Activated CD4-positive, alpha-beta T cell treated with anti-CD3 and anti-CD28 coated beads, Interleukin-2, amount 50 U/mL, for 16 hours (primary cell): ENCODE measurements at places on chromosomes 7 and 10.

DNA sequence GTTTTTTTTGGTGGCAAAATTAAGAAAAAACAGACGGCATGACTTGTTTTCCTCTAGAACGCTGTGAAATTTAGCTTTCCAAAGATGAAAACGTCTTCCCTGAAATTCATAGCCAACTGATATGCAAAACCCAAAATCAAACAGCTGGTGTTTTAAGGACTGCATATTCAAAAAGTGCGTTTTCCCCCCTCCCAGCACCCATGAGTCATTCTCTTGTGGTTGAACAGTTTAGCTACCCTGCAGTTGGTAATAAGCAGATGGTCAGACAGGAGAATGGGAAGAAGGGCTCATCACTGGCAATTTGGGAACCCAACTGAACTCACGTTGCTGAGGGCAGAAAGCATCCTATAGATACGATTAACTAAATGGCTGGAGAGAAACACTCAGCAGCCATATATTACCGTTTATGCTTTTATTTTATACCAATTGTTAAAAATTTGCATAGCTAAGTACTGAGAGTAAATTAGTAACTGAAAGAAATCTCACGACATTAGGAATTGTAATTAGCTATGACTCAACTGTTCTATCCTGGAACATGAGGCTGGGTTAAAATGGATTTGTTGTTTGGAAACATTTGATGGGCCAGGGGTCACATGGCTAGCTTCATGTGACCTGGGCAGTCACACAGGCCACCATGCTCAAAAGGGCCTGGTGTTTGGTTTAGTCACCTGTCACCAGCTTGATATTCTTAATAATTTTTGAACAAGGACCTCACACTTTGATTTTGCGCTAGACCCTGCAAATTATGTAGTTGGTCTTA lies 343.1 kb downstream of the PHTF2 start:
- DNase-seq: no peak

GRCh38 chr10:43000021-43000411 lies 76.9 kb upstream of the RET start:
- DNase-seq: no peak

- DNase-seq: peak; percentile 52
Measured at GRCh38 chr10:69101451-69102095, 13.7 kb downstream of the SRGN start.

GRCh38 chr10:110841767-110842267 lies 29.9 kb upstream of the PDCD4 start:
- DNase-seq: no peak

DNA sequence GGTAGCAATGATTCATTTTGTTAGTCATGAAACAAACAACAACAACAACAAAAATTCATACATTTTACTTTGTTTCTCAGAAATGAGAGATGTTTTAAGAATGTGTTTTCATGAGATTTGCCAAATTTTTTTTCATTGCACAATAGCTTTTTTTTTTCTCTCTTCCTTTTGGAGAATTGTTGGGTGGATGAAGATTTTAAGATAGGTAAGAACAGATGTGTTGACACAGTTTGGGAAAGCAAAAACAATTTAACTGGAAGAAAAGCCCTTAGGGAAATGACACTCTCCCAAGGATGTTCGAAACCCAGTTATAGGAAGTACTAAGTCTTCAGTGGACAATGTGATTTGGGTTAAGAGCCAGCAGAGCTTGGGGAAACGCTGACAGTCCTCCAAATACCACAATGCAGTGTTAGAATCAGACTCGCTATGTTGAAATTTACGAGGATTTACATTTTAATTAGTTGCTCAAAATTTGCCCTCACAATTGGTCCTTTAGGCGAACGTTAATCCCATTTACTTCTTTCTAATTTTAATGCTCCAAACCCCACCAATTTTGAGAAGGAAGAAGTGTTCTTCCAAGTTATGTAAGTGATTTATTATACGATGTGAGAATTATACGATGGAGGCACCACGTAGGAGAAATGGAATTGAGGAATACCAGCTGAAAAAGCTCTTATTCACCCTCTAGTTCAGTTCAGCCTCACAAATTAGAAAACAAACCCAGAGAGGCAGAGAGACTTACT lies 61.2 kb downstream of the HHEX start:
- no peak for DNase-seq

DNA sequence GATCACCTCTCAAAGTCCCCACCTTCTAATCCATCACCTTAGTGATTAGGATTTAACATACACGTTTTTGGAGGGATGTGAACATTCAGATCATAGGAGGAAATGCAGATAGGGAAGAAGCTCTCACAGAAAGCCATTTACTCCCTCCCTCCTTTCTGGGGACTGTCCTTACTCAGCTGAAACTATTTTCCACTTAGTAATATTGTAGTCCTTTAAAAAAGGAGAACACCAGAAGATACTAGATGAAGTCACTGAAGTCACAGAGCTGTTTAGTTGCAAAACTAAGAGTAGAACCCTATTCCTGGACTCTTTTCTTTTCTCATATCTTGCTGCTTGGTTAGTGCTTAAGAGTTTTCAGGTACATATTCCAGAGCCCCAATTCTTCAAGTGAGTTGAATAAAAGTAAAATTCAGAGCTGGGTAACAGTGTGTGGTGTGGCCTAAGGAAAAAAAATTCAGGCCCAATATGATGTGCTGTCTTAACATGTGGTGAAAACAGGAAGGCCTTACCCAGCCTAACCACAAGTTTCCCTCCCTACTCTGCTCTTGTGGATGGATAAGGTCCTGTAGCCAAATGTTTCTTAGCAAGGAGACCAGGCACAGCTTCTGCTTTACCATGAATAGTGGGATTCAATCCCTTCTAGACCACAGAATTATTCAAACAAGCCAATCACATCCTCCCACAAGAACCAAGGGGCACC lies 135.7 kb downstream of the INHBA start:
- DNase-seq: no peak

- DNase-seq: no peak
Measured at GRCh38 chr7:151805191-151805590, 71.7 kb downstream of the PRKAG2 start.

- DNase-seq: no peak
Measured at GRCh38 chr7:39428221-39428620, 138.0 kb upstream of the YAE1 start.

DNA sequence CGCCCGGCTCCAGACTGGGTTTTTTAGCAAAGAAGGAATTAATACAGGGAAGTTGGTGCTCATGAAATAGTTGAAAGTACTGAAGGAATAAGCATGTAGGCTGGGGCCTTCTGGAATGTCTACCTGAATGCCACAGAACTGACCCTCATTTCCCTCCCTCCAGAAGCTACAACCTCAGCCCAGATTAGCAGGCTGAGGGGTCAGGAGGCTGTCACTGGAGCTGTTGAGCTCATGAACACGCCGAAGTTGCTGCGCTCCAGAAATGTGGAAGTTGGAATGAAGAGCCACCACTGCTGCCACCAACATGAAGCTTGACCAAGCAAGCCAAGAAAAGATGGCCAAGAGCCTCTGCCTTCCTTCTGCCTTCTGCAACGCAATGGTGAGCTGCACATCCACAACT lies 52.2 kb upstream of the KMT2E start:
- no peak for DNase-seq

DNA sequence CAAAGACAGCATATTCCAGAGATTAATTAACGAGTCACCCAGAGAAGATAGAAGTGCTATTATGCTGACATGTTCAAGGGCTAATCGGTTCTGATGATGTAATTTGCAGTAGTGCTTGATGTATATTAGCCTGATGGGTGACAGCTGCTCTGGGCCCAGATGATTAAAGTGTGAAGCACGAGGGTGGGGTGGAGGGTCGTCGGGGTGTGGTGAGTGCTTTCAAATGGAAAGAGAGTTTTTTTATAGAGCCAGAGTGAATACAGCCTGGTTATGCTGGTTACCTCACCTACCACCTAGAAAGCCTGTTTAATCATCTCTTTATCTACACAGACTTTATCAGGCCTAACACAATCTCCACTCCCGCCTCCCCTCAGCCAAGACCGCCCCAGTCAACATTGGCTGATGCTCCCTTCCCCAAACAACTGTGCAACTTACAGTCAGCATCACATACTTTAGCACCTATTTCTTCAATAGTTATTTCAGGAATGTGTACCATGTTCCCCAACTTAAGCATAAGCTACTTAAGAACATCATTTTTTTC lies 11.5 kb upstream of the STN1 start:
- no peak for DNase-seq

DNA sequence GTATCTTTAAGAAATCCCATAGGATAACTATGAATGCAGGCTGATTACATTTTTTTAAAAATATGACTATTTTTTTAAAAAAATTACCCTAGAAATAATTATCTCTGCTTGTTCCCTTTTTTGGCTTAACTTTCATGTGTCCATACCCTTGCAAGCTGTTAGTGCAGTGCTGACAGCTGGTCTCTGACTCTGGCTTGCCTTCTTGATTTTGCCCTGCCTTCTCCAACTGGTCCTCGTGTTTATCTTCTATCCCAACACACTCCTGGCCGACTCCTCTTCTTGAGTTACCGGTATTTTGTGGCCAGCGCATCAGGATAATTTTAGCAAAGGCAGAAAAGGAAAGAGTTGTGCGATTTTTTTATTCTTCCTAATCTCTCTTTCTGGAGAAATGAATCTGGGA lies 111.7 kb upstream of the STARD3NL start:
- DNase-seq: no peak

DNA sequence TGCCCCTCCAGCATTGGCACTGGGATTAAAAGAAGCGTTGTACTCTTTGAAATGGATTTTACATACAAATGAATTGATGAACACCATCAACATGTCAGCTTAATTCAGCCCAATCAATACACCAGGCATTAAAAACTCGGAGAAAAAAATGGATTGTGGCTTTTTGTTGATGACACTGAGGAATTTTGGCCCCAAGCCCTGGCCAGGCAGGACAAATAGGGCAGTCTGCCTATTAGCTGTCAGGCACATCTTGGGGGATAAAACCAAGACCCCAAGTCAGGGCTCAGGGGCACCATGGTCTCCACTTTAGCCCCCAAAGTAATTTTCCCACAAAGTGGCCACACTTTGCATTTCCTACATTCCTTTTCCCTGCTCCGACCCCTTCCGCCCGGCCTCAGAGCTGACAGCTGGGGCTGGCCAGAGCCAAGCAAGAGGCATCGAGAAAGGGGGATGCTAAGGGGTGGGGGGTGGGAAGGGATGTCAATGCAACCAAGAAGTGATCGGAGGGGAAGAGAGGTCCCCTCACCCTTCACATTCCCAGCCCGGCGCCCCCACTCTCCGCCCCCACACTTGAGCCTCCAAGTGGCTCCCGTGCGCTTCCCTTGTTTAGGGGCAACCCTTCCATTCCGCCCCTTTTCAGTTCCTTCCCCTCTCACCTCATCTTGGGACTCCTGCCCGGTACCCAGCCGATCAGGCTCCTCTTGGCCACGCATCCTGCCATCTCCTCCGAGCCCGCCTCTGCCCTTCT lies 711 bp downstream of the HIP1 start:
- DNase-seq: no peak

DNA sequence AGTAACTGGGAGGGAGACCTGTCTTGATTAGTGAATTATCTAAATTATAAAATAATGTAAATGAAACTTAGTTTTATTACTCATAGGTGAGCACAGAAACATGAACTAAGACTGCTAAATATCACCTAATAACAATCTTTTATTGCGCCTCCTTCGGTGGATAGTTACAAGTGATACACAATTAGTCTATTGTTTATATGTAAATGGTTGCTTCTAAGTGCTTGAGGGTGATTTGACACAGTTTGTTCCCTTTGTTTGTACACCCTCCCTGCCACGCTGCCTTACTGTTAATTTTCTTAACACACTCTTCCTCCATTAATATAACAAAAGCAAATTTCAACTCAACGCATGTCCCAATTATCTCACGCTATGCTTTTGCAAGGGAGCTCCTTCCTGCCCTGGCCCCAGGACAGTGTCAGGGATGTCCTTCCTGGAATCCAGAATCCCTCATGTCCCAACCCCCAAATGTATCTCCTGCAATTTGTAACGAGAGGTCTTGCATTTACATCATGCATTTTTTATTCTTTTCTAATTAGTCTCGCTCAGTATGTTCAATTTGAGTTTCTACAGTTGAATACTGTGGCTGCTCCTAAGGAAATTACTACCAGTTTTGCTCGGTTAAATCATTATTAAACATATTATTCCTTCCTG lies 4.2 kb downstream of the NPSR1 start:
- DNase-seq: no peak

- DNase-seq: no peak
Measured at GRCh38 chr10:98107644-98108430, 26.6 kb upstream of the R3HCC1L start.
